ENCODE measurements at places on chromosomes 3 and 15.

DNA sequence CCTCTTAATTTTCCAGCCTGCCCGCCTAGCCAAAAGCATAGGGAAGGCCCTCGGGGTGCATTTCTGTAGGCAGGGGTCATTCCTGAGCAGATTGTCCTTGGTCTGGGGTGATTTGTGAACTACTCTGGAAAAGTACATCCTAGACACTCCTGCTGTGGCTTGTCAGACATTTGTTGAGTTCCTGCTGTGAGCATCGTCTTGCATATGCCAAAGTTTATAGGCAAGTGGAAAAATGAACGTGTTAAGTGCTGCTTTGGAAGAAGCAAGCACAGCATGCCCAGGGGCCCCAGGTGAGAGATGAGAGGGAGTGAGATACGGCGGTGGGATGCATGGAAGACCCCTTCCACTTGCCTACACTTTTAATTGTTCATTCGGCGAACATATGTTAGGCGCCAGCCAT is 237.7 kb upstream of the ST8SIA2 start:
- no peak for DNase-seq

DNA sequence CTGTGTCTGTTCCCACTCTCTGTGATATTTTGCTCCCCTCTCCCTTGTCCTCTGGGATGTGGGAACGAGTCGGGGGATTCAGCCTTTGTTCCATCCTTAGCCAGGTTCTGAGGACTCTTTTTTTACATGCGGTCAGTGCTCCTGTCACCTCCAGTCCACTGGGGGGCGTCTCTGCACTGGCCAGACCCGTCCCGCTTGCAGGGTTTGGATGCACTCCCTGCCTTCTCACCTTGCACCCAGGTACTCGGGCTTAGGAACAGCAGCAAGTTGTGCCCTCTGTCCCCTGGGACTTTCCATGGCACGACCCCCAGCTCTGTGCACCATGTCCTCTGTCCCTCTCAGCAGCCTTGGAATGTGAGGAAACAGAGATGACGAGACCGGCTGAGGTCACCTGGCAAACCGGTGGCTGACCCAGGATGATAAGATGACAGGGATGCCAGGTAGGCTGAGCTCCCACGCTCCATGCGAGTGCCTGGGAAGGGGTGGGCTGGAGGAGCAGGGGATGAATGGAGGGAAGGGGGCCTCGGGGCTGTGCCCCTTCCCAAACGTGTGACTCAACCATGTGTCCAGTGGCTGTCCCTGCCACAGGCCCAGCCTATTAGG is 27.3 kb upstream of the FGD5 start:
- DNase-seq: peak; percentile 46

DNA sequence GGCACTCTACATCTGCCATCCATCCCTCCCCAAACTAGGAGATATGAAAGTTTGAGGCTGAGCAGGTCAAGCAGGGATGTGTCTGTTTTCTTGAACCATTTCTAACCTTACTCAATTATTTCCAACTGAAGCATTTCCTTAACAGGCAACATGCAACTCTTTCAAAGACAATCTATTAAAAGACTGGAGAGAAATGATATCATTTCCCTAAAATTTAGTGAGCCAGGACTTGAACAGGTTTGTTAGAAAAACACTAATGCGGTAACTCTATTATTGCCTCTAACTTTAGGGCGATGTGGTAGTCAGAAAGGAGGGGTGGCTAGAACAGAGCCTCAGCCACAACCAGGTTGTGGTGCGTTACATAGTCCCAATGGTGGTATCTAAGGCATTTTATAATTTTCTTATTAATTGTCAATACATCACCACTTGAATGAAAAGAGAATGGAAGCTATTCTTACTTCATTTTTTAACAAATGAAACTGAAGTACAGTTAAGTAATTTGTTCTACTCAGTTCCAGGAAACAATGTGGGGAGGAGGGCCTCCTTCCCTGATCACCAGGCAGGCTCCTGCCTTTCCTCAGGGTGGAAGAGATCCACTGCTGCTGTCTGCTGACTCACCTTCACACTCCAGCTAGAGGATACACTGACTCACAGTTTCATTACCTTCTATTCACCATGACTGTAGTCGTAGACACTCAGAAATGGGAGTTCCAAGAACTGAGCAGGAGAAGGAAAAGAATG is 22.8 kb downstream of the MYO1E start:
- DNase-seq: peak; percentile 26

GRCh38 chr15:101608201-101608600 is 44.0 kb downstream of the TM2D3 start:
- DNase-seq: peak; percentile 47

GRCh38 chr3:112297714-112298113 is 3.7 kb upstream of the SLC9C1 start:
- no peak for DNase-seq

- no peak for DNase-seq
Measured at GRCh38 chr3:163936543-163936942, 1141.8 kb downstream of the SI start.

GRCh38 chr15:49492151-49492550 is 69.1 kb downstream of the FGF7 start:
- no peak for DNase-seq

GRCh38 chr15:55224892-55225291 is 28.2 kb upstream of the RSL24D1 start:
- no peak for DNase-seq

- no peak for DNase-seq
Measured at GRCh38 chr3:157274644-157275137, 114.7 kb upstream of the CCNL1 start.

- no peak for DNase-seq
Measured at GRCh38 chr3:170531657-170532335, 54.1 kb downstream of the SLC7A14 start.

Data from SJCRH30 (cell line).